Glomerular endothelial cell (primary cell): ENCODE measurements at places on chromosomes 5 and 9.

GRCh38 chr5:180366326-180366725, 13.2 kb upstream of the GFPT2 start:
- no peak for DNase-seq

GRCh38 chr5:59587489-59588337, 305.8 kb downstream of the PDE4D start:
- DNase-seq, result no peak

DNA sequence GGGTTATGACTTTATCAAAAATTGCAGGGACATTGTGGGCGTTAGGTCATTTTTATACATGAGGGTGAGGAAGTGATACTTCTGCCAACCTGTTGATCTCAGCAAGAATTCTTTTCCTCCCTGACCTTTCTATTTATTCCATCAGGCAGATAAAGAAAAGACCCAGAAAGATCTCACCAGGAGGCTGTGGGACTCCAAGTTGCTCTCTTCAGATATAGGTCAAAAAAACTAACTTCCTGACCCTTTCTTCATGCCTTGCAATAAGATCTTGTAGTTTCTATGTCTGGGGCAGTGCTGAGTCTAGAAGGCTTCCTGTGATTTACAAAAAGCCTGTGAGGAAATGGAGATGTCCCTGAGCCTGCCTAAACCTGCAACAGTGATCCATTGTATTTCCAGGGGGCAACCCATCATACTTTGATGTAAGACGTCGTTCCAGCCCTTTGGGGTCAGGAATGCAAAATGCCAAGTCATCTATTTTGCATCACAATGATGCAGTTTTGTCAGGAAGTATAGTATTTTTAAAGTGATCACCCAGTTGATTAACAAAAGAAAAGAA, 22.0 kb upstream of the PIK3R1 start:
- no peak for DNase-seq

DNA sequence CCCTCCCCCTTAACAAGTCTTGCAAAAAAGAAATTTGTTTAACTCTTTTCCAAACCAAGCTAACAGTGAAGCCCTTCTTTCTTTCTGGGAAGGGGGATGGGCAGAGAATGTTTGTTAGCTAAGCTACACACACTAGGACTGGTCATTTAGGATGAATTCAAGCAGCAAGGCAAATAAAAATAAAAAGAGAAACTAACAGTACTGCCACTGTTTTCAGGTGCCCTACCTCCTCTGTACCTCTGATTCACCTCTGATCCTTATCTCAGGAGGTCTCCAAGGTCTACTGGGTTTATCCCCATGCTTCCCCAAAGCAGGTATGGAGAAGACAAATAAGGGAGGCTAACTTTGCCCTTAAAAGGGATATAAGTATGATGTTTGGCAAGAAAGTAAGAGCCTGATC, 52.9 kb downstream of the ELL2 start:
- DNase-seq, result no peak

DNA sequence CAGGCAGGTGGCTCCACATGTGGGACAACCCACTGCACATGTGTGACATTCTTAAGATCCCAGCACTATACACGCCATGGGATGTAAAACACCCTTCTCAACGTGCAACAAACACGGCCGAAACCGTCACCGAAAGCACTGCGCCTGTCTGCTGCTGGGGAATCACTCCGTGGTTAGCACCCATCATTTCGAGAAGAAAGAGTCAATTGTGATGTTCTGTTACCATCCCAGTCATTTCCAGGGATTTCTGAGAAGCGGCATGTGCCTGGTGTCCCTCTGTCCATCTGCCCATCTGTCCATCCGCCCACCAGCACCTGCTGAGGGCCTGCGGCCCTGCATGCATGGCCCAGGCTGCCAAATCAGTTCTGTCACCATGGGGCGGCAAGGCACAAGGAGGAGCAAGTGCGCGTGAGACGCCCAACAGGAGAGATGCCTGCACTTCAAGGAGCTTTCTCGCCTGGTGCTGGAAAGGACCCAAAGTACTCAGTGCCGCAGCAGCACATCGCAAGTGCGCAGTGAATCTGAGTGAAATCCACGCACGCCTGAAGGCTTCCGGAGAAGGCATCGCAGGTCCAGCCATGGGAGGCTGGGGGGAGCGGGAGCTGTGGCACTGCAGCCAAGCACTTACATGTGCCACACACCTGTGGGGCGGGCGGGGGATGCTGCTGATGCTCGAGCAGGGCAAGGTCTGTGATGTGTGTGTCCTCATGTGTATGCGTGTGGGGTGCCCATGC, 38.0 kb downstream of the VAV2 start:
- no peak for DNase-seq

DNA sequence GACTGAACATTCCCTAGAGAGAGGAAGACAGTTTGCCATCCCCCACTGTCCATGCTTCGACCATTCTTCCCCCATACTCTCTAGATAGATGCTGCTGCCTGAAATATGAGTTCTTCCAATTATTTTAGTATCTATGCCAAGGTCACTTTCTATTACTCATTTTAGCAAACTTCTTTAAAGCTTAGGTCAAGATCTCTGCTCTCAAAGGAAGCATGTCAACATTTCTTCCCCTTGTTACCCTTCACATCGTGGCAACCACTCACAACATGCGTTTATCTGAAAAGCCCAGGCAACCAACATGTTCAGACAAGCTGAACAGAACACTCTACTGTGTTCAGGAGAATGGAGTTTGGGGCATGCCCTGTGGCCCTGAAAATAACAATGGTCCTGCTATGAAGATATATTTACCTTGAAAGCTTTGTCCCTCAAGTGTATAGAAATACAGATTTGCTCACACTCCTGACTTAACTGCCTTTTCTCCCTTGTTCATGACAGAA, 138.4 kb upstream of the KIF2A start:
- DNase-seq, result no peak

GRCh38 chr5:82863266-82863665, 213.9 kb downstream of the TMEM167A start:
- DNase-seq, result no peak

- DNase-seq, result no peak
Measured at GRCh38 chr5:75320371-75320770, 16.6 kb upstream of the HMGCR start.

DNA sequence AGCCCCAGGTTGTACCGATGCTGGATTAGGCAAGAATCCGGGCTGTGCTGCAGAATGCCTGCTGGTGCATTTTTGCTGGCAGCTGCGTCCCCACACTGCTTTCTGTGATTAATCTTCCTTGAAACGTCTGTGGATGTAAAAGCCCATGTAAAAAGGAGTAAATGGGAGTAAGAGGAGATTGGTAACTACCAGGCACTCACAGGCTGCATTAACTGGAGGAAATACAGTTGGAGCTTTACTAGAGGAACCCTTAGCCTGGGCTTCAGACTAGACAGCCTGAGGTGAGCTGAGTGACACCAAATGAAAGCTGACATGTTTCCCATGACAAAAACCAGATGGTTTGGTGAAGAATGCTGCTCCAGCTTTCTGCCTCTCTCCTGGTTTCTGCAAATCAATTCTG, 190.4 kb upstream of the GAS1 start:
- no peak for DNase-seq

- DNase-seq, result peak; percentile 83
Measured at GRCh38 chr5:56350597-56351170, 117.6 kb upstream of the ANKRD55 start.

DNA sequence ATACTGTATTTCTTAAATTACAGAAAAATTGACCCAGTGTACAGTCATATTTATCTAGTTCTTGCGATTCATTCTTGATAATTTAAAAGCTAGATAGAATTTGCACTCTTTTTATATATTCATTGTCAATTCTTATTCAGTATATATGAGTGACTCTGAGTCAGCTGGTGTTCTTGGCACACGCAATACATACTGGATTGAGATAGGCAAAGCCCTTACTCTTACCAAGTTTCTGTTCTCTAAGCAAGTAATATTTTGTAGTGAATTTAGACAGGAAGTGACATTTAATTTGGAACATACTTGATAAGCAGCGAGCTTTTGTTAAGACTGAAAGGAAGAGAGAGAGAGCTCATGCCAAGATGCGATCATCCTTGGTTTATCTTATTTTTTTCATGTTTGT, 57.7 kb downstream of the GPBP1 start:
- peak; percentile 22 for DNase-seq

- peak; percentile 73 for DNase-seq
Measured at GRCh38 chr9:92097997-92098482, 17.2 kb downstream of the SPTLC1 start.

- DNase-seq, result no peak
Measured at GRCh38 chr5:166493612-166494011, 1797.8 kb upstream of the WWC1 start.

- DNase-seq, result no peak
Measured at GRCh38 chr5:38739011-38739704, 106.7 kb upstream of the OSMR start.

GRCh38 chr5:16841416-16841815, 94.7 kb downstream of the MYO10 start:
- DNase-seq, result no peak

- DNase-seq, result no peak
Measured at GRCh38 chr9:128805661-128806060, 12.6 kb upstream of the ENDOG start.

GRCh38 chr5:173123416-173123815, 20.9 kb upstream of the BNIP1 start:
- DNase-seq, result no peak

DNA sequence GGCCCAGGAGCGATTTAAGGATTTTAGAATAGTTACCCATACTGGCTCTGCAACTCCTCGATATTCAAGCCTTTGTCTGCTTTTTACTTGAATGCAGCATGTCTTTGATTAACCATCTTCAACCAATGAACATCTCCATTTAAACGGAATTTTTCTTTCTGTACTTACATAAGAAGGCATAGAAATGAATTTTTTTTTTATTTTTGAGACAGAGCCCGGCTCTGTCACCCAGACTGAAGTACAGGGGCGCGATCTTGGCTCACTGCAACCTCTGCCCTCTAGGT, 825 bp upstream of the RIOK2 start:
- no peak for DNase-seq

GRCh38 chr5:531749-532315, 7.6 kb upstream of the SLC9A3 start:
- DNase-seq, result no peak

DNA sequence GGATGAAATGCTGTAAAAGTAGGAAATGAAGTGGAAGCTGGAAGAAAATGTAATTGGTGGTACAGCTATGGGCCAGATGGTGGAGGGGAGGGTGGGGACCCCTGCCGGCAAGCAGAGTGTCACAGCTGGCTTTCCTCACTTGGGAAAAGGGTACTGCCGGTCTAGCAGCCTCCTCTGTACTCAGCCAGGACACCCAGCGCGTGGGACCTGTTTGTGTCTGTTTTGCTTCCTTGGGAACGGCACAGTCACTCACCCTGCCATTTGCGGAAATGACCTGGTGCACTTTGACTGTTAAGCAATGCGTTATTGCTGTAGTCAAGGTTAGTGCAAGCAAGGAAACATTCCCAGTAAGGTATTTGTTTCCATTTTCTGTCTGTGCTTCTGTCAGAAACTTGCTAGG, 10.1 kb downstream of the TMEM252 start:
- no peak for DNase-seq

DNA sequence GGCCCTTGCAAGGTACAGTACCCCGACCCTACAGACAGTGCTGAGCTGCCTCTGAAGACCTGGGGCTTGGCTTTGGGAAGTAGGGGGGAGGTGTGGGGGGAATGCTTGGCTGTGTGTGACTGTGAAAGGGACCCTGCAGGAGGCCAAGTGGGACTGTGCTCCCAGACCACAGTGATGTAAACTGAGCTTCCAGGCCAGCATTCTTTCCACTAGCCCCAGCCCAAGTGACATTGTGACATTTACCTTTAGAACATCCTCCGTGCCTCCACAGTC, 31.2 kb downstream of the HMCN2 start:
- no peak for DNase-seq
